Ascending aorta (tissue), 2 donors: ENCODE measurements at places on chromosomes 2 and 18. TPM values are rescaled to one million over a fixed set of nuclear protein-coding genes. Genes with fewer than 3 reads are reported as not detected.

GRCh38 chr2:222860740-222861410, at the start of gene ACSL3:
Gene ACSL3, plus strand, starts transcription at chr2:222861036. Its CDS starts 47,737 bp downstream, at chr2:222908773.
- H3K27ac ChIP-seq = peak within 1 kb of the TSS; percentile 94
- H3K27me3 ChIP-seq = no peaks in the 10 kb centered on the region
- peak; percentile 90 for DNase-seq
- peak within 1 kb of the TSS; percentile 83 for H3K4me3 ChIP-seq
- no peaks in the 10 kb centered on the region for H3K36me3 ChIP-seq
- H3K4me1 ChIP-seq = no peaks in the 10 kb centered on the region

DNA sequence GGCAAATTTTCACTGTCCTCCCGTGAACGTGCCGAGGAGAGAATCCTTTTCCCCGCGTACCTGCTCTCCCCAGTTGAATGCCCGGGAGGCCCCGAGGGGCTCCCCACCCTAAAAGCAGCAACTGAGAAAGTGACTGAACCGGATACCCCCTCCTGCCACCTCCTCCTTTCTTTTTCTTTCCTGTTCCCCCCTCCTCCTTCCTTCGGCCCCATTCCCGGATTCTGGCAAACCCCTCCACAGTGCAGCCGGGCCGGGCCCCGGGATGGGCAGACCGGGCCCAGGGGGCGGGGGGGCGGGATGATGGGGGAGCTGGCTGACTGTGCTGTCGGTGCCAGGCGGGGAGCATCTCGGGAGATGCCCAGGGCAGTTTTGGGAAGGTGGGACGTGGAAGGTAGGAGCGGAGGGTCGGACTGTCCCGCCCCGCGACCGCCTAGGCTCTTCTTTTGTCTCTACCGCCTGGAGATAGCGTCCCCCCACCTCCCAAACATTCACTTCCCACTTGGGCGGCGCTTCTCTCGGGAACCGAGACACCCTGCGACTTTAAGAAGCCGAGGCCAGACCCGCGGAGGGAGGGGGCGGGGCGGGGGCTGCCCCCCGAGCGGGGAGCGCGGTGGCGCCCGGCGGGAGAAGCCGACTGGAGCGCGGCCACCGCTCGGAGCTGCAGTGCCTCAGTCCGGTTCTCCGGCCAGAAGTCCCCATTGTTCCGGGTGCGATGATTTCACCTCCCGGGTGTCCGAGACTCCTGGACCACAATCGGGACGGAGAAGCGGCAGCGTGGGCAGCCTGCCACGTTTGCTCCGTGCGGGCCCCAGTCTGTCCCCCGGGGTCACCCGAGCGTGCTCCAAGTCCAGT, 8.2 kb downstream of the DLX2 start:
- peaks cover 25% of the 10 kb centered on the region for H3K4me1 ChIP-seq
- no peak for DNase-seq
- no peaks in the 10 kb centered on the region for H3K36me3 ChIP-seq
- no peak overlapping the region for H3K27ac ChIP-seq

- no peaks in the 10 kb centered on the region for H3K4me1 ChIP-seq
- no peak overlapping the region for H3K27ac ChIP-seq
Observed at GRCh38 chr2:113226462-113226861, 52.3 kb downstream of the PAX8 start.

GRCh38 chr2:203763938-203764664, 57.7 kb downstream of the CD28 start:
- no peaks in the 10 kb centered on the region for H3K36me3 ChIP-seq
- H3K27me3 ChIP-seq = no peaks in the 10 kb centered on the region
- no peak overlapping the region for H3K4me3 ChIP-seq
- no peak overlapping the region for H3K27ac ChIP-seq
- H3K4me1 ChIP-seq = no peaks in the 10 kb centered on the region

DNA sequence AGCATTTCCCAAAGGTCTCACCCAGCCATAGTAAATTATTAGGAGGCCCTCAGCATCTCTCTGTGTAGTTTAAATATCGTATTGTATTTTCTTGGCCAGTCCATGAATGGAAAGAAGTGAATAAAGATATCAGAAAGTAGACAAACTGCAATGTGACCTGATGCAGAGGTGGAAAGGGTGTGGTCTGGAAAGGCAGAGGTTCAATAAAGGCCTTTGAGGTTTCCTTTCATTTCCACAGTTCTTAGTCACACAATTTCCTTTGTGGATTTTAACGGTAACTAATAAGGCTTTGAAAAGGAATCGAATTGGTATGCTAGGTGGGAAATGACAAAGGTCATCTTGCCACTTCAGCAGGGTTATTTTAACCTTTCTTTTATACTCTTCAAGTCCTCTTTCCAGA, 20.1 kb upstream of the WIPF1 start:
- H3K36me3 ChIP-seq = no peaks in the 10 kb centered on the region
- no peak for DNase-seq
- no peaks in the 10 kb centered on the region for H3K27me3 ChIP-seq

DNA sequence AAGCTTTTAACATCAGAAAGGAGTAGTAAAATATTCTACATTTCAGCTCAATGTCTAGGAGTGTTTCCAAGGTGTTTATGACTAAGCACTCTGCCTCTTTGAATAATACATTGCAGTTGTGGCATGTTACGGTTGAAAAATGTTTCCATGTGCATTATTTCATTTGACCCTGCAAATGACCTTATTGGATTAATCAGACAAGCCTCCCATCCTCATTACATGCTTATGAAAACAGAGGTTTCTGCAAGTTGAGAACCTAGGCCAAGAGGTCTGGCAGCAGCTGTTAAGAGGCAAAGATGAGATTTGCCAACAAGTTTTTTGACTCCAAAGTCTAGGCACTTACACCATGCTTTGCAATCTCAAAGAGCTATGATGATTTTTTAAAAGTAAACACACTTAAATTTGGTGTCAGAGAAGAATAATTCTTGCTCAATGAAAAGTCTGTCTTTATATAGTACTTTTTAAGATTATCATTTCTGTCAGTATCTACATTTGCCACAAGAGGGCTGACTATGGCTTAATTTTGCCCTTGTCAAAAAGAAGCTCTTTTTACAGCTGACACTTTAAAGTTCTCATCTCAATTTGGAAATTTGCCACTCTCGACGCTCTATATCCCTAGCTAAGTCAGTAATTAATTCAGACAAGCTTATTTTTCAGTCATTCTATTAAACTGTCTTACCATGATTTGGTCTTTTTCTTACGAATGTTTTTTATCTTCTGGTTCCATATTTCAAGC, 260.6 kb downstream of the PAX3 start:
- no peaks in the 10 kb centered on the region for H3K27me3 ChIP-seq
- H3K27ac ChIP-seq = no peak overlapping the region
- no peak for DNase-seq
- H3K36me3 ChIP-seq = no peaks in the 10 kb centered on the region
- no peak overlapping the region for H3K4me3 ChIP-seq
- no peaks in the 10 kb centered on the region for H3K4me1 ChIP-seq

GRCh38 chr2:223760838-223761502, 76.4 kb downstream of the AP1S3 start:
- H3K27me3 ChIP-seq = no peaks in the 10 kb centered on the region
- peak; percentile 67 for DNase-seq
- no peaks in the 10 kb centered on the region for H3K36me3 ChIP-seq

DNA sequence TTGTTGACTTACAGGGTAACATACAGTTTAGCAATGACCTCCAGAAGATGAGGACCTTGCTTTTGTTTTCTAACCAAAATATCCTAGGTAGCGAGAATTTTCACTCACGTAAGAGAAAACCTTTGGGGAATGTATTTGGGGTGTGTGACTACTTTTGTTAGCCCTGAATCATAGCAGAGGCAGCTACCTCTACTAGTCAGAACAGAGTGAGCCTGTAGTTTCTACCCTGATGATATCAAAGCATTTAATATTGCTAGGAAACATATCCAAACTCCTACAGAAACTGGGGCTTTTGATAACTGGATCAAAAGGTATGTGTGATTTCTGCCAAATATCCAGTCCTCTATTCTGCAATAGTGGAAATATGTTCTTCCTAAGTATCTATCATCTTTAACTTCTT, 462.6 kb upstream of the ZEB2 start:
- no peaks in the 10 kb centered on the region for H3K27me3 ChIP-seq
- no peaks in the 10 kb centered on the region for H3K4me1 ChIP-seq
- no peak overlapping the region for H3K27ac ChIP-seq
- H3K36me3 ChIP-seq = no peaks in the 10 kb centered on the region
- DNase-seq = no peak

DNA sequence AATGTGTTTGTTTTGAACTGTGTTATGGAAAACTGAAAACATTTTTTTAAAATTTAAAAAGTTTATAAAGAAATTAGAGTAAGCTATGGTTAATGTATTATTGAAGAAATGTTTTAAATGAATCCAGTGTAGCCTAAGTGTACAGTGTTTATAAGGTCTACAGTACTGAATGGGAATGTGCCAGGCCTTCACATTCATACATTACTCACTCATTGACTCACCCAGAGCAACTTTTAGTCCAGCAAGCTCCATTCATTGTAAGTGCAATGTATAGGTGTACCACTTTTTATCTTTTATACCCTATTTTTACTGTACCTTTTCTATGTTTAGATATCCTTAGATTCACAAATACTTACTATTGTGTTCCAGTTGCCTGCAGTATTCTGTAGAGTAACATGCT, 215.1 kb upstream of the THUMPD2 start:
- no peak for DNase-seq
- no peak overlapping the region for H3K27ac ChIP-seq
- no peaks in the 10 kb centered on the region for H3K4me1 ChIP-seq
- no peaks in the 10 kb centered on the region for H3K27me3 ChIP-seq

GRCh38 chr2:84839851-84840250, 41.0 kb downstream of the TRABD2A start:
- no peaks in the 10 kb centered on the region for H3K27me3 ChIP-seq
- no peaks in the 10 kb centered on the region for H3K4me1 ChIP-seq
- H3K4me3 ChIP-seq = no peak overlapping the region
- DNase-seq = no peak
- no peak overlapping the region for H3K27ac ChIP-seq

DNA sequence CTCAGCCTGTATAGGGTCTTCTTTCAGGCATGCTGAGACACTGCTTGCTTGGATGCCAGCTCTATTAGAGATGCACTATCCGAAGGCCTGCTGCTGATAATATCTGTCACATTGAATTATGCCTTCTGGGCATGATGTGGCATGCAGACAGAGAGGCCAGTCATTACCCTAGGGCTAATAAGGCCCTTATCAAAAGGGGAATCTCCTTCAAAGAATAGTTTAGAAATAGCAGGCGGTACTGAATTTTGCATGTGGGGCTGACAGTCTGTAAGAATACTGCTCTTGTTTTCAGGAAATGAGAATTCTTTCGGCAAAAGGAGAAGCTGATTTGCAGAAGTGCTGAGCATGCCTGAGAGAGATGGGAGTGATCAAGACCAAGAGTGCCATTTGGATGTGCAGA, 13.1 kb upstream of the LHCGR start:
- H3K4me3 ChIP-seq = no peak overlapping the region
- H3K27me3 ChIP-seq = no peaks in the 10 kb centered on the region
- no peak overlapping the region for H3K27ac ChIP-seq
- H3K4me1 ChIP-seq = no peaks in the 10 kb centered on the region
- H3K36me3 ChIP-seq = no peaks in the 10 kb centered on the region

GRCh38 chr2:37872192-37872750, 52.8 kb upstream of the RMDN2 start:
- DNase-seq = no peak
- H3K4me3 ChIP-seq = no peak overlapping the region
- H3K27ac ChIP-seq = no peak overlapping the region
- H3K4me1 ChIP-seq = no peaks in the 10 kb centered on the region
- no peaks in the 10 kb centered on the region for H3K36me3 ChIP-seq

GRCh38 chr18:47191961-47192360, 15.8 kb upstream of the IER3IP1 start:
- no peaks in the 10 kb centered on the region for H3K4me1 ChIP-seq
- no peak overlapping the region for H3K4me3 ChIP-seq
- DNase-seq = no peak
- no peak overlapping the region for H3K27ac ChIP-seq
- H3K27me3 ChIP-seq = no peaks in the 10 kb centered on the region
- no peaks in the 10 kb centered on the region for H3K36me3 ChIP-seq

DNA sequence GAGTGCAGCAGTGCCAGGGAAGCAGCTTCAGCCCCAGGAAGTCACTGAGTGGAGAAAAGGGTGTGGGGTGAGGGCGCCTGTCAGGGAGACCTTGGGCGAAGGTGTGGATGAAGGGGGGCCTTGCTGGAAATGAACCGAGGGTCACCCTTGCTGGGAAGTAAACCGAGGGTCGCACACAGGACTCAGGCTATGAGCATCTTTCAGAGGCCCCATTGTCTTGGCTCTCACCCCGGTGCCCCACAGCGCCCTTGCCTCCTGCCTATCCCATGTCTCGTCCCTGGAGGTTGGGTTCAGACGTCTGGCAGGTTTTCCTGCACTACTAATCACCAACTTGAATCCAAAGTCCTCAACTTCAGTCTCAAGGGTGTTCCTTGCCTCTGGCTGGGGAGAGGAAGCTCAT, 122.8 kb upstream of the PXDN start:
- no peaks in the 10 kb centered on the region for H3K36me3 ChIP-seq
- no peaks in the 10 kb centered on the region for H3K27me3 ChIP-seq
- no peak overlapping the region for H3K4me3 ChIP-seq

DNA sequence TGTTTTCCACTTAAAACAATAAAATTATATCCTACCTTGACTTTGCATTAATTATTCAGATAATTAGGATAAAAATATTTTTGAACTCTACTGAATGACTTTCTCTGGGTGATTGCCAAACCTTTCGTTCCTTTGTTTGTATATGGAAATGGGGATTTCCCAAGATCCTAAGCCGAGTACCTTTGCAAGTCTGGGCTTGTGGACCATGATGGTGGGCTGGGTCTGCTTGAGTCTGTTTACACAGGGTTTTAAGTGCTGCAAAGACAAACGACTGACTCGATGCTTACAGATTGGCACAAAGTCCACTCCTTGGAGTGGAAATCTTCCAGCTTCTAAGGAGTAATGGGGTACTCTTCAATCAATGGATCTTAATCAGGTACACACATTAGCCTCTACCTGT, 659.5 kb downstream of the TSN start:
- no peak overlapping the region for H3K4me3 ChIP-seq
- no peak for DNase-seq
- H3K4me1 ChIP-seq = no peaks in the 10 kb centered on the region
- H3K27me3 ChIP-seq = no peaks in the 10 kb centered on the region
- H3K27ac ChIP-seq = no peak overlapping the region
- no peaks in the 10 kb centered on the region for H3K36me3 ChIP-seq

DIPK1C gene
- not detected for total RNA-seq

SPP2 gene
- not detected for total RNA-seq

OSBPL6 gene
- total RNA-seq = 1.4 TPM

G6PC2 gene
- total RNA-seq = not detected

TTN gene
- total RNA-seq = 7.6 TPM

SLC5A7 gene
- total RNA-seq = not detected

TUBA4B gene
- not detected for total RNA-seq
